Muscle of back (tissue), 13 donors: ENCODE measurements at places on chromosomes 2 and 18. TPM values are rescaled to one million over a fixed set of nuclear protein-coding genes. Genes with fewer than 3 reads are reported as not detected.

Gene ANKRD30B
- not detected for polyA plus RNA-seq

Gene FTCDNL1
- 2.3 TPM for polyA plus RNA-seq

Gene RUFY4
- 0.32 TPM for polyA plus RNA-seq

Gene DTYMK
- 21.9 TPM for polyA plus RNA-seq

Gene TRABD2A
- 0.17 TPM for polyA plus RNA-seq

Gene APOB
- polyA plus RNA-seq: 0.04 TPM

Gene MSH6
- 43.9 TPM for polyA plus RNA-seq

Gene SLC23A3
- polyA plus RNA-seq: 1.1 TPM

Gene AMER3
- polyA plus RNA-seq: not detected

Gene SIX3
- not detected for polyA plus RNA-seq

Gene AGXT
- polyA plus RNA-seq: not detected

Gene NGEF
- polyA plus RNA-seq: 5.1 TPM

Gene ZNF513
- polyA plus RNA-seq: 12.3 TPM

Gene MOCOS
- 0.19 TPM for polyA plus RNA-seq

Gene DNAJC5G
- 0.26 TPM for polyA plus RNA-seq

Gene ZC3H15
- polyA plus RNA-seq: 77.1 TPM

Gene MTIF2
- 19.7 TPM for polyA plus RNA-seq

Gene PPP1R1C
- polyA plus RNA-seq: 0.78 TPM

Gene BOLA3
- polyA plus RNA-seq: 27.3 TPM

Gene EIF5B
- polyA plus RNA-seq: 55.5 TPM

Gene MREG
- 1.4 TPM for polyA plus RNA-seq

Gene ADCYAP1
- polyA plus RNA-seq: 0.79 TPM

Gene CHRNG
- 91.7 TPM for polyA plus RNA-seq

Gene SRD5A2
- not detected for polyA plus RNA-seq

Gene CYRIA
- 5.1 TPM for polyA plus RNA-seq

Gene CNGA3
- 0.31 TPM for polyA plus RNA-seq

Gene GLI2
- polyA plus RNA-seq: 8.1 TPM

Gene ZNF397
- polyA plus RNA-seq: 19.5 TPM

Gene STPG4
- not detected for polyA plus RNA-seq

Gene OBSL1
- 118 TPM for polyA plus RNA-seq

Gene CLIP4
- polyA plus RNA-seq: 11.6 TPM

Gene TLK1
- 19.4 TPM for polyA plus RNA-seq

Gene SCN7A
- 67.9 TPM for polyA plus RNA-seq

Gene DSG4
- polyA plus RNA-seq: not detected

Gene TAF4B
- 1.9 TPM for polyA plus RNA-seq

Gene CFAP65
- polyA plus RNA-seq: not detected

Gene PLGLB1
- polyA plus RNA-seq: 3.6 TPM

Gene C1GALT1C1L
- 1.4 TPM for polyA plus RNA-seq

Gene THUMPD2
- polyA plus RNA-seq: 17.5 TPM

Gene CTLA4
- polyA plus RNA-seq: 0.35 TPM

Gene EVX2
- polyA plus RNA-seq: 0.04 TPM

Gene ACAA2
- 62.7 TPM for polyA plus RNA-seq

Gene PRKAG3
- 18.3 TPM for polyA plus RNA-seq

Gene FBLN7
- 11.6 TPM for polyA plus RNA-seq

Gene CD302
- 21.8 TPM for polyA plus RNA-seq

Gene NAT8
- not detected for polyA plus RNA-seq

Gene PFN4
- 1.8 TPM for polyA plus RNA-seq

Gene AGBL5
- polyA plus RNA-seq: 17.6 TPM

Gene DLGAP1
- 2.0 TPM for polyA plus RNA-seq

Gene EPB41L3
- polyA plus RNA-seq: 105 TPM

Gene LHCGR
- polyA plus RNA-seq: 0.31 TPM
